Endothelial cell (in vitro differentiated cells): ENCODE measurements at places on chromosomes 12 and 14. TPM values are rescaled to one million over a fixed set of nuclear protein-coding genes. Genes with fewer than 3 reads are reported as not detected.

DNA sequence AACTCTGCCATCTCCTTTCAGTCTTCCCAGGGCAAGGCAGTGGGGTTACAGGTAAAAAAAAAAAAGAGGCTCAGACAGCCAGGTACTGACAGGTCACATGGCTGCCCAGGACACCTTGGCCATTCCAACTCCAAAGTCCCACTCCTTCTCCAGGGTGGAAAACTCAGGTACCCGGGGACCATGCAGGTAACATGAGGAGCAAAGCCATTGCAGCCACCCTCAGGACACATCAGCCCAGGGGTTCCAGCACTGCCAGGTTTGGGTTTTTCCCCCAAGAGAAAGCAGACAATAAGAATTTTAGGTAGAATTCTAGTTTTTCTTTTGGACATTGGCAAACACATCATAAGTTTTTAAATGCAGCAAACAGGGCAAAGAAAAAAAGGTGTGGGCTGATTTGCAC, 15.3 kb downstream of the FAM222A start:
- no peak for DNase-seq

DNA sequence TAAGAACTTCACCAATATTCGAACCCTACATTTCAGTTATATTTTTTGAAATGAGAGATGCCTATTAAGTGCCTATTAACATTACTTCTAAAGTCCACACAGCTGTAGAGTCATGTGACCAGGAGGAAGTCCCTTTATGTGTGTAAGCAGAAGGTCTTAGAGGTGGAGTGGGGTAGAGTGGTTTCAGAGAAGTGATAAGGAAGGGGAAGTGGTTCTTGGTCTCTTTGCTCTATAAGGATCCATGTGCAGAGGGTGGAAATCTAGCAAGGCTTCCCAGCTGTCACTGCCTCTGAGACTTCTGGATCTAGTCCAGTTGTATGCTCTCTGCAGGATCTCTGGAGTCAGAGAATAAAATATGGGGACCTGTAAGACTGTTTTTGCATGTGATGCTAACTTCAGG, 673.9 kb downstream of the FLRT2 start:
- no peak for DNase-seq

DNA sequence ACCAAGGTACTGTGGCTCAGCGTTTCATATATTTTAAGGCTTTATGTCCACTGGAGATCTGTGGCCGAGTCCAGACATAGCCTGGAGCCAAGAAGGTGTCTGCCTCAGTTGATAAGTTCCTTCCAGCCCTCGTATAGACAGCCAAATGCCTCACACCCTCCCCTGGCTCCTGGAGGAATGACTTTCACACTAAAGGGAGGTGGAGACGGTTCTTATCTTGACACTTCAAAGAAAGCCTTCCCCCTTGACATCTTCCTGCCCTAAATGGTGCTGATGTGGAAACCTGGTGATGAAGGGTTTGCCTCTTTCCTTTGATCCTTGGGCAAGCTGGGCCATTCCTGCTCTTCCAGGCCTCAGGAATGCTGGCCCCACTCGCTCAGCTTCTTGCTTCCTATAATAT, 474.8 kb upstream of the TBX3 start:
- no peak for DNase-seq

DNA sequence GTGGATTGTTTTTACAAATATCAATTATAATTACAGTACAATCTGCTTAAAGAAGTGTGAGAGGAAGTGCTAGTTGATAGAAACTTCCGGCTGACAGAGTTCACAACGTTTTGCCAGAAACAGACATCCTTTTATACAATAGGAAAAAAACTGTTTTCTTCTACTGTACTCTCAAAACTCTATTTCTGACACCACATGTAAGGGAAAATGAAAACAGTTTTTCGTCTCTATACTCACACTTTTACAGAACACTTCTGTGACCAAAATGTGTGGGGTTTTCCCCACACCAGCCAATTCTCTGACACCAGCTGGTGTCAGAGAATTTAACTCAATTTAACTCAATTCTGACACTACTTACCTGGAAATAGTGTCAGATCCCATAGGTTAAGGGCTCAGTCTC, 24.2 kb upstream of the HIF1A start:
- DNase-seq: no peak

- no peak for DNase-seq
These were observed 497.6 kb downstream of the RMST start for GRCh38 chr12:97960225-97960624.

GRCh38 chr12:122681814-122682213, 21.3 kb downstream of the HCAR2 start:
- DNase-seq: no peak

- DNase-seq: no peak
These were observed 41.7 kb downstream of the TSPAN19 start for GRCh38 chr12:84994426-84994825.

FAM90A1 gene
- not detected for total RNA-seq

GRCh38 chr14:71554959-71555612, 377.1 kb upstream of the RGS6 start:
- no peak for DNase-seq

DNA sequence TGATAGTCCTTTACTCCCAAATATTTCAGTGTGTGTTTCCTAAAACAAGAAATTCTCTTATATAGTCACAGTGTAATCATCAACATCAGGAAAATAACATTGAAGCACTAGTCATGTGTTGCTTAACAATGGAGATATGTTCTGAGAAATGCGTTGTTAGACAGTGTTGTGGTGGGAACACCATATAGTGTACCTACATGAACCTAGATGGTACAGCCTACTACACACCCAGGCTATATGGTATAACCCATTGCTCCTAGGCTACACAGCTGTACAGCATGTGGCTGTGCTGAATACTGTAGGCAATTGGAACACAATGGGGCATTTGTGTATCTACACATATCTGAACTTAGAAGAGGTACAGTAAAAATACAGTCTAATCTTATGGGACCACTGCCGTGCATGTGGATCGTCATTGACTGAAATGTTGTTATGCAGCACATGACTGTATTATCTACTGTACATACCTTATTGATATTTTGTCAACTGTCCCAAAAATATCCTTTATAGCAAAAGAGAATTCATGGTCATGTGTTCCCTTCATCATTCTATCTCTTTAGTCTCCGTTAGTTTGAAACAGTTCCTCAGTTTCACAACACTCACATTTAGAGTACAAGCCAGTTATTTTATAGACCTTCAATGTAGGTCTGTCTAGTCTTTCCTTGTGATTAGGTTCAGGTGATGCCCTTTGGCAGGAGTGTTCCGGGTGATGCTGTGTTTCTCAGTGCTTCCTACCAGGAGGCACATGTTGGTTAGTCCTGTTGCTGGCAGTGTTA, 109.7 kb downstream of the SLC25A47 start:
- no peak for DNase-seq

DNA sequence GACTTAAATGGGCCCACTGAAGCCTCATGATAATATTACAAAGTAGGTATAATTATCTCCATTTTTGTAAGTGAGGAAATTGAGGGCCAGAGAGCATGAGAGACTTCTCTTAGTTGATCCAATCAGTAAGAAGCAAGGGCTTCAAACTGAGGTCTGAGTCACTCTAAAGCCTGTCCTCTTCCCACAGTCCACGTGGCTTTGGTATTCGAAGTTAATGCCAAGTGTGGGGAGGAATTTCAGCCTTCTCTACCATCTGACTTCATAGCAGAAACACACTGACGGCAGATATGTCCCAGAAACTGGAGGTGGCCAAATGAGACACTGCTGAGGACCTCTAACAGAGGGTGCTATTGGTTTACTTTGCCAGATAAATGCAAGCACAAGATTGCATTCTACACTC, 114.4 kb upstream of the OVCH1 start:
- DNase-seq: no peak

KRT73 gene
- total RNA-seq: 0.77 TPM

DNA sequence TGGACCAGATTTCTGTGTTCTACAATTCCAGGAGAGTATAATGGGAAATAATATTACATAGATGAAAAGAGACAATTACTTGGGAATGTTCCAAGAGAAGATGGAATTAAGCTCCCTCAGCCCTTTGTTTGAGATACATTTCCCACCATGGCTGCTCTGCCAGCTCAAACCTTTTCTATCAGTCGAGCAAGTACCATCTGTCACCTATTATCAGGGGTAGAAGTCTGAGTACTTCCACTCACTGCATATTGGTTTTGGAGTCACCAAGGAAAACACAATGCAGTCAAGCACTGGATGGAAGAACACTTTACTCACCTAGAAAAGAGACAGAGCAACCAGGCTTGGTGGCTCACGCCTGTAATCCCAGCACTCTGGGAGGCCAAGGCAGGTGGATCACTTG, 270.4 kb upstream of the FAR2 start:
- no peak for DNase-seq

GRCh38 chr14:95711476-95712176, 2.3 kb downstream of the TCL1A start:
- no peak for DNase-seq

- no peak for DNase-seq
These were observed 181.6 kb downstream of the GRIP1 start for GRCh38 chr12:66497008-66497897.

ADAMTS20 gene
- total RNA-seq: 0.15 TPM

GRCh38 chr12:7161327-7161726, 28.2 kb upstream of the PEX5 start:
- no peak for DNase-seq

DTX1 gene
- total RNA-seq: 62.8 TPM
